ENCODE measurements at places on chromosomes 11 and 22. TPM values are rescaled to one million over a fixed set of nuclear protein-coding genes. Genes with fewer than 3 reads are reported as not detected.

DNA sequence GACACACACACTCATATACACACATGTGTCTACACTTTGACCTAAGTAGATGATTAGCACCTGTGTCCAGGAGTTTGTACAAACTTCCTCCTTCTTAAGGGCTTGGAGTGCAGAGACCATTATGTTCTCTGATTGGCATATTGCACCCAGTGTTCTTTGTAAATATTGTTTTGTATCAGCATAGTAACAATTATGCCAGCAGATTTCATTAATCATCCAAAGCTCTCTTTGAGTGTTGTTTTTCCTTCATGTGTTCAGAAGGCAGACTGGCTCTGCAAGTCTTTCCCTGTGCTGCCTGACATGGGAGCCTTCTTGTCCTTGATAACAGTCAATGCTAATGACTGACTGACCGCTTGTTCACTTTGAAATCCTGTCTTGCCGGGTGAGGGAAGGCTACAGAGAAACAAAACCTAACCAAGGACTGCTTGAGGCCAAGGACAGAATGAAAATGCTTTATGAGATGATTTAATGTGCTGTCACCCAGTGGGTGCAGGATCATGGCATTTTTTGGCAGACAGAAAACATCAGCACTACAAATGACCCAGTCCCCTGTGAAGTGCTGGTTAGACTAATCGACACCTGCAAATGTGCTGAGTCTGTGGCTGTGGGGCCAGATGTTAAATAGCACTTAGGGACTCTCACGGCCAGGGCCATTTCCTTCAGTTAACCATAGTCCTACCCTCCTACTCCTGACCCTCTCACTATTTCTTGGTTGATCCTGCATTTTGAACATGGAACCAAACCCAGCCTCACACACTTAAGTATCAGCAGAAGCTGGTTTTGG is 6.6 kb upstream of the BARX2 start:
- DNase-seq, result no peak

DNA sequence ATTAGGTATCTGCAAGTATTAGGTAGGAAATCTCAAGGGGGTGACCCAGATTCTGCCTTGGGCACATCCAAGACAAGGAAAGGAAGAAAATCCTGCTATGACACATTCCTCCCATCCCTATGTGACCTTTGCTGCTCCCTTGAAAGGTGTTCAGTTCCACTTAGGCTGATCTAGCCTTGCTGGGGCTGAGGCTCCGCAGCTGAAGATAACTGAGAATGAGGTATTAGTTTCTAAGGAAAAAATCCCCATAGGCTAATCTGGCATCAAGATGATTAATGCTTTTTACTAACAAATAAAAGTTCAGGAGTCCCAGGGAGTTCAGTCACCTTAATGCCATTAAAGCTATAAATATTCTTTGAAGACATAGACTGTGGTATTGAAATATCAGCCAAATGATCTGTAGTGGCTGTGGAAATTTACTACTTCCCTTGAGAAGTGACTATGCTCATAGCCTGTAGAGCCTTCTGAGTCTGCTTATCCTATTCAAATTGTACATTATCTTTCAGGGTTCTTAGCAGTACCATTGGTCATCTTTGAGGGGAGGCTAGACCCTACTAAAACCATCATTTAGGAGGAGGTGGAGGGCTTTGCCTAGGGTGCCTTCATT is 239.9 kb upstream of the RAG2 start:
- DNase-seq, result no peak

DNA sequence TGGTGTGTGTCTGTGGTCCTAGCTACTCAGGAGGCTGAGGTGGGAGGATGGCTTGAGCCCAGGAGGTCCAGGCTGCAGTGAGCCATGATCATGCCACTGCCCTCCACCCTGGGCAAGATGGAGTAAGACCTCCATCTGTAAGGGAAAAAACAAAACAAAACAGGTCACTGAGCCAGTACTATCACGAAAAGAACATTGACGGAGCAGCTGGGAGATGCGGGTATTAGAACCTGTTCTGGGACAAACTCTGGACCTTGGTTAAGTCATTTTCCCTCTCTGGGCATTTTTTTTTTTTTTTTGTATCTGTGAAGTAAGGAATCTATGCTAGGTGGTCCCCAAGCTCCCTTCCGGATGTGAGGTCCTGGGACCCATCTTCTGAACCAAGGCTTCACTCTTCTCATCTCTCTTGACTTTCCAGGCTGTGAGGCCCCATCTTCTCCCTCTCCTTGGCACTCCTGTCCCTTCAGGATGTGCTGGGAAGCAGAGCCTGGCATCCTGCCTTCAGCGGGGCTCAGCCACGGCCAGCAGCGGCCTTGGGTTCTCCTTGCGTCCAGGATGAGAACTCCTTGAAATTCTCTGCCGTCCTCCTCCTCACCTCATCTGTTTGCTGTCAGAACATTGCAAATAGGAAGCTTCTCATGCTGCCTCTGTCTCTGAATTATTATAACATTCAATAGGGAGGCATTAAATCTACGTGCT is 130.8 kb downstream of the GRIK4 start:
- DNase-seq, result no peak

DNA sequence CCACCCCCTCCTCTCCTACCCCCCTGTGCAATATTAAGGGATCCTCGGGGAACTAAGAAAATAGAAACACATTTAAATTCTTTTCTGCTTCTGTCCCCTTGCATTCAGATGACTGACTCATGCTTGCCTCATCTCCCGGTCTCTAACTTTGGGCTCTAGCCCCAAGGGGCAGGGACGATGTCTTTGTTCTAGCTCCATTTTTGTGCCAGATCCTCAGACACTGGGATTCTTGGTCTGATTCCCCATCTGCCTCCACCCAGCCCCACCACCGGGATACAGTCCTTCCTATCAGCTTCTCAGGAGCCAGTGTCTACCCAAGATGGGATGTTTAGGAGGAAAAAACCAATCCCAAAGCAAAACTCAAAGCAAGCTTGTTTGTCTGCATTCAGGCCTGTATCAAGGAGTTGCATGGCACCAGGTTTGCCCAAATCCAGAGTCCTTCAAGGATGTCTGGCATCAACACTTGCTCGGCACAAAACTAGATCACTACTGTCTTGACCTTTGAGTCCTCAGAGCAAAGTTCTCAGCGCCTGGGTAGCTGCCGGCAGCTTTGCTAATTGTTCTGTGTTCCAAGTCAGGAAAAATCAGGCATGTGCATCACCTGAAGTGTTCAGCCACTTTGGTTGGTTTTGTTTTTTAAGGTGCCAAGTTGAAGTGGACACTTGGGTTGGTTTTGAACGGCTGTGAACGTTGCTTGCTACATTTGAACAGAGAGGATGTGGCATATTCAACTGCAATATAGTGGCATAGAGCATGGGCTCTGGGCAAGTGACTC is 212.8 kb downstream of the DSCAML1 start:
- DNase-seq, result no peak

DNA sequence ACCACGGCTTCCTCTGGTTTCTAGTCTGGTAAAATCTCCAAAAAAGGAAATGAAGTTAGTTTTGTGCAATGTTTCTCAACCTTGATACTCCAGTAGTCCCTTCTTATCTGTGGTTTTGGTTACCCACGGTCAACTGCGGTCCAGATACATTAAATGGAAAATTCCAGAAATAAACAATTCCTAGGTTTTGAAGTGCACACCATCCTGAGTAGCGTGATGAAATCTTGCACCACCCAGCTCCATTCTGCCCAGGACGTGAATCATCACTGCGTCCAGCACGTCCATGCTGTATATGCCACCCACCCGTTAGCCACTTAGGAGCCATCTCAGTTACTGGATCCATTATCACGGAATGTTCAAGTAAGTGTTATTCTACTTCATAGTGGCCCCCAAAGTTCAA is 117.0 kb downstream of the FBXO7 start:
- DNase-seq, result no peak

GRCh38 chr11:15379483-15379882 is 264.8 kb downstream of the INSC start:
- no peak for DNase-seq

- no peak for DNase-seq
Measured at GRCh38 chr11:69923641-69924307, 104.6 kb upstream of the FGF3 start.

DNA sequence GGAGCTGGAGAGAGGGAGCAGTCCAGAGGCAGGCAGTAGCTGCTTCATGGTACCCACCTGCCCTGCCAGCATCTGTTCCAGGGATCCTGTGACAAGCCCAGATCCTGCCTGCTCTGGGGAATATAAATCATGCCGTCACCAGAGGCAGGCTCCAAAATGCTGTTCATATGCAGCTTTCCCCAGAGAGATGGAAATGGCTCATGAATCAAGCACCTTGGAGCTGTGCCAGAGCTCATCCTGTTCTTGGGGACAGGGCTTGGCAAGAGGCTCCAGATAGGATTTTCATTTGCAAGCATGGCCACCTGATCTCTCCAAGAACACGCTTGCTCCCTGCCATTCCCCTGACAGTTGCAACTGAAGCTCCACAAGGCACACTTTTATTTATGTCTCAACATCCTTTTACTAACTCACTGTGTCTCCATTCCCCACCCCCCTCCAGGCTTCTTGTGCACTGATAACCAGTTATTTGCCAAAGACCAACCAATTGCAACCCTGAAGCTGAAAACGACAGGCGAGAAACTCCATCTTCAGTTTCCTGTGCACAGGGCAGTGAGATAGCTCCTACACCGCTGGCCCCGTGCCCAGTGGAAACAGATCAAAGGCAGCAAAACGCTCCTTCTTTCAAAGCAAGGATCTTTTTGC is 115.8 kb upstream of the PITPNB start:
- no peak for DNase-seq

- no peak for DNase-seq
Measured at GRCh38 chr22:27397954-27398342, 403.6 kb downstream of the MN1 start.

DNA sequence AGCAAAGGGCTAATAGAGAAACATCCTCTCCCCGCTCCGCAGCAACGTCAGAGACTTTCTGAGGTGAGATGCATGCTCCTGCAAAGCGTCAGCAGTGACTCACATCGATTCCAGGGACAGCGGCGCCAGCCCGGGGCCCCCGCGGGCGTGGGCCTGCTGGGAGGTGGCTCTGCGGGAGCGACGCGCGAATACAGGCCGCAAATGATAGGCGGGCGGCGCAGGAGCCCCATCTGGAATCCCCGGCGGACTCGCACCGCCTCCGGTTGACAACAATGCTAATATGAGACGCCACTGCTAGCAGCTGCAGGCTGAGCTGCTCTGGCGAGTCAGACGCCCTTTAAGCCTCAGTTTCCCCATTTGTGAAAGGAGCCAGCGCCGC is 557 bp downstream of the RANGAP1 start:
- peak; percentile 44 for DNase-seq

DNA sequence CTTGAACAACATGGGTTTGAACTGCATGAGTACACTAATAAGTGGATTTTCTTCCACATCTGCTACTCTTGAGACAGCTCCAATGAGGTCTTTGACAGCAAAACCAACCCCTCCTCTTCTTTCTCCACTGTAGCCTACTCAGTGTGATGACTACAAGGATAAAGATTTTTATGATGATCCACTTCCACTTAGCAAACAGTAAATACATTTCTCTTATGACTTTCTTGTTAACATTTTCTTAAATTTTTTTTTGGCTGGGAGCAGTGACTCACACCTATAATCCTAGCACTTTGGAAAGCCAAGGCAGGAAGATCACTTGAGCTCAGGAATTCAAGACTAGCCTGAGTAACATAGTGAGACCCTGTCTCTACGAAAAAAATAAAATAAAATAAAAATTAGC is 9.9 kb upstream of the EIF4G2 start:
- no peak for DNase-seq

DNA sequence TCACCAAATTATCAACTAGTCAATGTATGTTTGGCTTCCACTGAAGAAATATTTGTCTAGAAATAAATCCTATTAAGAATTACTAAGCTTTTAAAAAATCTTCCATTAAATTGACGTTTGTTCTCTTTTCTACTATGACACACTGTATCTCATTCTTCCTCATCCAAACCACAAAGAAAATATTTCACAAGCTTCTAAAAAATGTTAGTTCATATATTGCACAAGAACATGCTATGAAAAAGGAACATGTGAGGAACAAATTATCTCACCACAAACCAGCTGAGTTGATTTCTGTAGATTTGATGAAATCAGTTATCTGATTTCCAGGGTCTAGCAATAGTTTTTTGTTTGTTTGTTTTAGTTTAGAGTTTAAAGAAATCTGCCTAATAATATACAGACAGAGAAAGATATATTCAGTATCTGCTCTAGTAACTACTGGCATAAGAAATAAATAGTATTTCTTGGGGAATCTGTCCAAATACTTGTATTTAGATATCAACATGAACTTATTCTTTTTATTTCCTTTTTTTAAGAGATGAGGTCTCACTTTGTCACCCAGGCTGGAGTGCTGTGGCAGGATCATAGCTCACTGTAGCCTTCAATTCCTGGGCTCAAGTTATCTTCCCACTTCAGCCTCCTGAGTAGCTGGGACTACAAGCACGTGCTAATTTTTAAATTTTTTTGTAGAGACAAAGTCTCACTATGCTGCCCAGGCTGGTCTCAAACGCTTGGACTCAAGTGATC is 161.7 kb downstream of the ATG16L2 start:
- no peak for DNase-seq

ADM gene
- 78.3 TPM for total RNA-seq

TIMM8B gene
- total RNA-seq, result 49.6 TPM

ARVCF gene
- total RNA-seq, result 67.3 TPM

PANX2 gene
- 0.87 TPM for total RNA-seq

MUC6 gene
- not detected for total RNA-seq

PLXNB2 gene
- 96.5 TPM for total RNA-seq

TRIM48 gene
- total RNA-seq, result not detected

HOATZ gene
- not detected for total RNA-seq

TRIM29 gene
- total RNA-seq, result not detected
